ENCODE measurements at places on chromosomes 16 and 17. TPM values are rescaled to one million over a fixed set of nuclear protein-coding genes. Genes with fewer than 3 reads are reported as not detected.

DNA sequence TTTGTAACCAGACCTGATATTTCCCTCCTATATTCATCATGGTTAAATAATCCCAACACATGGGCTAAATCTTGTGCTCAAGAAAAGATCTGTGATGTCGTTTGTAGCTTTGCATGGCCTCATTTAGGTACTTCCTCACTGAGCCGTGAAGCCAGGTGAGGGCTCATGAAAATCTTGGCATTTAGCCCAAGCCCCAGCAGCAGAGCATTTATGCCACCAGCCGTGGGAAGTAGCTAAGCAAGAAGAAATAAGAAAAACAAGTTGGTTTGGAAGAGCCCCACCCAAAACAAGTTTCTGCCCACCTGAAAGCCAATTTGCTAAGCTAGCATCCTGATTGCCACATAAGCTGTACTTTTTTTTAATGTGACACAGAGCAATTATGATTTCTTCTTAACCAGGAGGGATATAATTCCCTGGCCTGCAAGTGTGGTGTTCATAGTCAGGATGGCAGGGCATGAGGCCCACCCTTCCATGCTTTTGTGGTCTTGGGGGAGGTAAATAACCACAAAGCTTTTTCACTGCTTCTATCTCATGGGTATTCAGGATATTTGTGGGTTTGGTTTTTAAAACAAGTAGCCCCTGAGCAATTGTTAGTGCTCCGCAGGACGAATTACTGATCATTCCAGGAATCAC lies 10.5 kb downstream of the TMIGD1 start:
- H3K36me3 ChIP-seq: no peaks in the 10 kb centered on the region
- no peak for DNase-seq
- H3K4me1 ChIP-seq: no peaks in the 10 kb centered on the region
- H3K27me3 ChIP-seq: 0 out of 2 replicates have a peak, but pooled peaks cover 5% of the 10 kb centered on the region
- no peak overlapping the region for H3K27ac ChIP-seq

DNA sequence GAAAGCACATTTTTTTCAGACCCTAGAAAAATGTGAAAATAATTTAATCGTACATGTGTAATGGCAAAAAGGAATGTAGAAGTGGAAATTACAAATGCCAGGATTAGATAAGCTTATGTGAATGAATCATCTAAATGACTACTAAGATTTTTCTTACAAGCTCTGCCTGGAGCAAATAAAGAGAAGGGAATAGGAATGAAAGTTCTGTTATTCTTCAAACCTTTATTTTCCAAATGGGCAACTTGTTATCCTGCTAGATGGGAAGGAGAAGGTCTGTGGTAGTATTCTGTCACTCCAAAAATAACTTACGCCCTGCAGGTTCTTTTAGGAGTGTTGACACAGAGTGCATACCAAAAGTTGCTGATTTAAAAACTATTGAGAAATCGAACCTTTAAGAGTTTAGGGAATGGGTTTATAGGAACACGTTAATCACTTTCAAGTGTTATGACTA lies 9.7 kb downstream of the CTCF start:
- no peaks in the 10 kb centered on the region for H3K27me3 ChIP-seq
- H3K4me3 ChIP-seq: no peak overlapping the region
- no peak for DNase-seq
- H3K36me3 ChIP-seq: peaks cover 17% of the 10 kb centered on the region
- no peaks in the 10 kb centered on the region for H3K4me1 ChIP-seq
- H3K27ac ChIP-seq: no peak overlapping the region

- no peak for DNase-seq
- no peaks in the 10 kb centered on the region for H3K36me3 ChIP-seq
- no peak overlapping the region for H3K4me3 ChIP-seq
- H3K27me3 ChIP-seq: peaks cover 50% of the 10 kb centered on the region
- no peaks in the 10 kb centered on the region for H3K4me1 ChIP-seq
These were observed 39.8 kb upstream of the XYLT1 start for GRCh38 chr16:17510567-17510966.

DNA sequence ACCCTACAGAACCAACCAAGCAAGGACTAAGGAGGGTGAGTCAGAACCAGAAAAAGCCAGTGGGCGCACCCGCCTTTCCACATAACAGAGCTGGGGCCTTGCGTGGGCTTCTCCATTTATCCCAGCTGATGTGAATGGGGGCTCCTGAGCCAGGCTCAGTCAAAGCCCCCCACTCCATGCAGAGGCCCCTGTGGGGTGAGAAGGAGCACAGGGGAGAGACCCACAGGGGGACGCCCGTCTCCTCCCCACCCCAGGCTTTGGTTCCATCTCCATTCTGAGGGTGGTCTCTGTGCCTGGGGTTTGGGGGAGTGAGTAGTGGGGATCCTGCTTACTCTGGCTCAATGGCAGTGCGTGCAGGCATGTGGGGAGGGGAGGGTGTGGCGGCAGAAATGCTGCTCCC lies 210.1 kb upstream of the TNRC6C start:
- DNase-seq: no peak
- no peaks in the 10 kb centered on the region for H3K4me1 ChIP-seq
- H3K27ac ChIP-seq: no peak overlapping the region
- no peak overlapping the region for H3K4me3 ChIP-seq

GRCh38 chr16:47211218-47211617 lies 67.5 kb upstream of the NETO2 start:
- no peaks in the 10 kb centered on the region for H3K27me3 ChIP-seq
- no peak overlapping the region for H3K4me3 ChIP-seq
- H3K4me1 ChIP-seq: no peaks in the 10 kb centered on the region

DNA sequence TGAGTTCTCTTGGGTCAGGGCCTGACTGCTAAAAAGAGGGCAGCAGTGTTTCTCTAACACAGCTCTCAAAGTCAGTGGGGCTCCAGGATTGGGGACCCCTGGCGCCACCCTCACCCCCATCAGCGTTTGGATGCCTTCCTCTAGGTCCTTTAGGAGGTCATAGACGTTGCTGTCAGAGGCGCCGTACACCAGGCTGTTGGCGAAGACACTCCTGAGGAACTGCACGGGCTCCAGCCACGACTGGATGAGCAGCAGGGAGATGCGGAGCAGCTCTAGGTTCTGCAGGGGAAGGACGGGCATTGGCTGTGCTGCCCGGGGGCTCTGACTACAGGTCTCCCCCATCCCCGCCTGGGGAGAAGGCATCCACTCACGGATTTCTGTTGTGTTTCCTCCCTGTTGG lies 993 bp downstream of the GH1 start:
- H3K36me3 ChIP-seq: no peaks in the 10 kb centered on the region
- no peak overlapping the region for H3K27ac ChIP-seq
- no peaks in the 10 kb centered on the region for H3K27me3 ChIP-seq
- no peak overlapping the region for H3K4me3 ChIP-seq
- no peaks in the 10 kb centered on the region for H3K4me1 ChIP-seq
- DNase-seq: no peak

DNA sequence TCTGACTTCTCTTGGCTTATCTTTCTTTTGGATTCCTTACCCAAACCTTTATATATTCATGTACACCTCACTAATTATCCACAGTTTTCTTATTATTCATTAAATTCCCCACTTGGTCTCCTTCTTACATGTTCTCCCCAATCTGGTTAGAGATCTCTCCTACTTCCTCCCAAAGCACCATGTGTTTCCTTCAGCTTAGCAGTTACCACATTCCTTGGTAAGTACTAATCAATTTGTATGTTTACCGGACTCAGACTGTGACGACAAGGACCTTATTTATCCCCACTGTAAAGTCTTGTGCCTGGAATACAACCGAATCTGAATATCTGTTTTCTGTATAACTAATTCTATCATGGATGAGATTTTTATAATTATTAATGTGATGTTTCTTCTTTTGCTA lies 389.5 kb downstream of the KCNJ2 start:
- no peak overlapping the region for H3K4me3 ChIP-seq
- H3K36me3 ChIP-seq: no peaks in the 10 kb centered on the region
- H3K27ac ChIP-seq: no peak overlapping the region
- H3K27me3 ChIP-seq: no peaks in the 10 kb centered on the region
- no peaks in the 10 kb centered on the region for H3K4me1 ChIP-seq

DNA sequence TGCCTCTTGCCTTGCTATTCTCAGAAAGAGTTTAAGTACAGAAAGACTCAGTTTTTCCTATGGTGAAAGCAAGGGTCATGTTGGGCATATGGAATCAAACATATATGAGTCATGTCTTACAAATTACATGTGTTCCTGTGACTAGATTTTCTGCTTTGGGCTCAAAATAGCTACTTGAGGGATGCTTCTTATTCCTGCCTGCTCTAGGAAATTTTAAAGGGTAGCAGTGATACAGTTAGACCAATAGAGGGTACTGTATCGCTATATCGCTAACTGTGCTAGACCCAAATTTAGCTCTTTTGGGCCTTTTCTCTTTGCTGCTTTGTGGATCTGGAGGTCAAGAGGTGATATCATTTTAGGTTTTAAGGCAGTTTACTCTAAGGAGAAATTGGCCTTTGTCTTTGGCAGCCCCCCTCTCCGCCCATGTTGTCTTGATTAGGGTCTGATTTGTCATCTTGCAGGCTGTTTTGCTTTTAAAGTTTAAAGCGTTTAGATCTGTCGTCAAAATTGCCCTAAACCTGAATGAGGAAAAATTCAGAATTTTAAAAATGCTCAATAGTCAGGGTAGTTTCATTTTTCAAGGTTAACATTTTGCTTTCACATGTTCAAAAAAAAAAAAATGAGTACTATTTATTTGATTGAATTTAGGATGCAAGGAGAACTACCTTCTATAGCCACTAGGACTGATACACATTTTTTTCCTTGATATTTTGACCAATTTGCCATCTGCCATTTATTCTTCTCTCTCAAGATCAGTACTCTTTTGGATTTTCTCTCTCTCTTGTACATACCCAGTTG lies 8.8 kb downstream of the NFATC3 start:
- H3K4me1 ChIP-seq: peaks cover 13% of the 10 kb centered on the region
- no peak overlapping the region for H3K27ac ChIP-seq
- H3K27me3 ChIP-seq: no peaks in the 10 kb centered on the region
- no peaks in the 10 kb centered on the region for H3K36me3 ChIP-seq
- DNase-seq: no peak
- no peak overlapping the region for H3K4me3 ChIP-seq

DNA sequence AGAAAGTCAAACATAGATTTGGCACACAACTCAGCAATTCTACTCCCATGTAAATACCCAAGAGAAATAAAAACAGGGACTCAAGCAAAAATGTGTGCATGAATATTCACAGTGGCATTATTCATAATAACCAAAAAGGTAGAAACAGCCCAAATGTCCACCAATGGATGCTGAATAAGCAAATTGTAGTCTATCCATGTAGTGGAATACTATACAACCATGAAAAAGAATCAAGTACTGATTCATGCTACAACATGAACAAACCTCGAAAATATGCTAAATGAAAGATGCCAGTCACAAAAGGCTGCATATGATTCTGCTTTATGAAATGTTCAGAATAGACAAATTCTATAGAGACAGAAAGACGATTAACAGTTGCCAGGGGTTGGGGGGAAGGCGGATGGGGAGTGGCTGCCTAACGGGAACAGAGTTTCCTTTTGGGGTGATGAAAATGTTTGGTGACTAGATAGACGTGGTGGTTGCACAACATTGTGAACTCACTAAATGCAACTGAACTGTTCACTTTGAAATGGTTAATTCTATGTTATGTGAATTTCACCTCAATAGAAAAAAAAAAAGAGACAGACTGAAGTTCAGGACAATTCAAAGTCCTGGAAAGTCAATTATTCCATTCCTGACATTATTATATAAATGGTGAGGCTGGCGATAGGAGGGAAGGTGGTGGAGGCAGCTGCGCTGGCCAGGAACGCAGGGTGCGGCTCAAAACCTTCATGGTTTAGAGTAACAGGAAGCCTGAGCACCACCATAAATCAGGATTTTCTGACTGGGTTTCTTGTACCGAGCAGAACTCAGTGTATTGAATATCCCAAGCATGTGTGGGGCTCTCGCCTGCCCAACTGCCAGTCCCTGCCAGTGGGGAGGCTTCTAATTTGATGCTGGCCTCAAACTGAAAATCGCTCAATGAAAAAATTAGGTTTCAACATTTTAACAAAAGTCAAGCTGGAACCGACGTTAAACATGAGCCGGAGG lies 300.9 kb downstream of the C16orf95 start:
- H3K4me1 ChIP-seq: peaks cover 3% of the 10 kb centered on the region
- no peaks in the 10 kb centered on the region for H3K36me3 ChIP-seq
- no peak for DNase-seq
- no peak overlapping the region for H3K27ac ChIP-seq

GRCh38 chr16:83968306-83968851 lies 335 bp downstream of the NECAB2 start:
- no peaks in the 10 kb centered on the region for H3K4me1 ChIP-seq
- no peak overlapping the region for H3K27ac ChIP-seq
- H3K27me3 ChIP-seq: no peaks in the 10 kb centered on the region
- 0 out of 2 replicates have a peak, but pooled peaks cover 2% of the 10 kb centered on the region for H3K36me3 ChIP-seq

GRCh38 chr17:28029044-28029443 lies 13.4 kb upstream of the NLK start:
- no peaks in the 10 kb centered on the region for H3K27me3 ChIP-seq
- H3K36me3 ChIP-seq: no peaks in the 10 kb centered on the region
- H3K27ac ChIP-seq: no peak overlapping the region
- H3K4me1 ChIP-seq: no peaks in the 10 kb centered on the region
- H3K4me3 ChIP-seq: no peak overlapping the region

- no peaks in the 10 kb centered on the region for H3K27me3 ChIP-seq
- no peaks in the 10 kb centered on the region for H3K4me1 ChIP-seq
These were observed 124.6 kb downstream of the IRX5 start for GRCh38 chr16:55055262-55055661.

- no peak for DNase-seq
- H3K4me1 ChIP-seq: peaks cover 17% of the 10 kb centered on the region
- H3K36me3 ChIP-seq: no peaks in the 10 kb centered on the region
- H3K27me3 ChIP-seq: no peaks in the 10 kb centered on the region
These were observed 6.1 kb downstream of the PECAM1 start for GRCh38 chr17:64384253-64385186.

TNP2 gene
- total RNA-seq: not detected

SEPTIN1 gene
- total RNA-seq: 3.4 TPM

Data from HCT116 (cell line).